ENCODE measurements at places on chromosomes 16 and 17.
A peak's percentile ranks its signal among the peaks of the same experiment; 100 is the strongest.

DNA sequence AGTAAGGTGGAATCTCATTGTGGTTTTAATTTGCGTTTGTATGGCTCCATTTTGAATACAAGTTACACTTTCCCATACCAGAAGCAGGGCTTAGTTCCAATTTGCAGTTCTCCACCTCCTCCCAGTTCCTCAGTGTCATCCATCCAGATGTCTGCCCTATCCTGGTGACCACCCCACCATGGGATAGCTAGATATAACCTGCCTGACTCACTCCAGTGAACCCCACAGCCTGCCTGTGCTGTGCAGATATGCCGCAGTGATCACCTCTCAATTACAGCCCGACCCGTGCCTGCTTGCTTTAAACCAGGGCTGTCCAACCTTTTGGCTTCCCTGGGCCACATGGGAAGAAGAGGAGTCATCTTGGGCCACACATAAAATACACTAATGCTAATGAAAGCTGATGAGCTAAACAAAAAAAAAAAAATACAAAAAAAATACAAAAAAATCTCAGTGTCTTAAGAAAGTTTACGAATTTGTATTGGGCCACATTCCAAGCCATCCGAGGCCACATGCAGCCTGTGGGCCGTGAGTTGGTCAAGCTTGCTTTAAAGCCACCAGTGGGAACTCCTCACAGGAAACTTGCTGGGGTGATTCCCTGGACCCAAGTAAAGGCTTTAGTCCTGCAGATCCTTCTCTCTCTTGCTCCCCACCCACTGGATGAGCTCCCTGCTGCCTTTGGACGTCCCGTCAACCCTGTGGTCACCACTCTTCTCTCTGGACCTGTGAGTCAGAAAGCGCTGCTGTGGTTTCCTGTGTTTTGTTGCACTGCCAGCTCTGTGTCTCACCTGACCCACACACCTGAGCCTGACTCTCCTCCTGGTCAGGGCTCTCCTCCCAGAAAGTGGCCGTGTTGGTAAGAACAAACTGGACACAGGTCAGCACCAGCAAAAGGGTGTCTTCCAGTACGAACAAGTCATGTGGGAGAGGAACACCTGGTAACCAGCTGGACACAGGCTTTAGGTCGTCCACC, 83.0 kb downstream of the EMP2 start:
- DNase-seq, result no peak

GRCh38 chr16:63195336-63195735, 1159.1 kb upstream of the CDH8 start:
- no peak for DNase-seq

DNA sequence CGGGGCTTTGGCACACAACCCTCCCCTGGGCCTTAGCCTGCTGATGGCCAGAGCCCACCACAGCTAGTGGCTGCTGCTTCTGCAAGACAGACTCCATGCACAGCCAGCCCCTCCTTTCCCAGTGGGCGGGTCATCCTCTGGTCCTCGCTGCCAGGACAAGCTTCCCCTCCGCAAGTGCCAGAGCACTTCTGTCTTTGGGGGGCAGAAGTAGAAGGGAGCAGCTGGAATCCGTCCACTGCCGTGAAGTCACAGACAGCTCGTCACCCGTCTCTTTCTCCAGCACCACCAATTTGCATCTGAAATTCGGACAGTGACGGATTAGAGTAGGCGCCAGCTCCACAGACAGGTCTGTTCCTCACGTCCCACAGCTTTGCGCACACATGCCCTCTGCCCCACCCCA, 31.3 kb upstream of the NAT9 start:
- DNase-seq, result no peak

GRCh38 chr17:82300707-82301270, 16.6 kb downstream of the CD7 start:
- DNase-seq, result peak; percentile 85

GRCh38 chr17:27660436-27660835, 29.4 kb downstream of the LGALS9 start:
- DNase-seq, result no peak

- no peak for DNase-seq
Observed at GRCh38 chr17:3864534-3864933, 18.5 kb upstream of the NCBP3 start.

- DNase-seq, result no peak
Observed at GRCh38 chr16:12289175-12290063, 312.9 kb downstream of the SNX29 start.

DNA sequence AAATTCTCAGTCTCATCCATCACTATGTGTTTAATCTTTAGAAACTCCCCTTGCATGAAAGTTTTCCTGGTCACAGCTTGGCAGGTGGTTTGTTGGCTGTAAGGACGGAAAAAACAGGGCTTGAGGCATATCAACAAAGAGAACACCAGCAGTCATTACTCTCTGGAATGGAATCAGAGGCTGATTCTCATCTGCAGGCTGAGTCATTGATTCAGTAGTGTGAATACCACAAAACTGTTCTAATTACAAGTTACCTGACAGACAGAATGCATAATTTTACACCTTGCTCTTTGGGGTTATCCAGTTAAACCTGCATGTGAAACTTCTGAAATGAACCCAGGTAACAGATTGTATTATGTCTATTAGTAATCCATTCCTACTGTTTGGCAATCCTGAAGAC, 11.5 kb upstream of the SLFN12L start:
- no peak for DNase-seq

GRCh38 chr17:8391711-8392110, 5.9 kb downstream of the RNF222 start:
- DNase-seq, result no peak

GRCh38 chr16:31268033-31268365, 8.2 kb downstream of the ITGAM start:
- DNase-seq, result no peak

GRCh38 chr17:7347630-7348477, 4.1 kb upstream of the KCTD11 start:
- DNase-seq, result no peak

DNA sequence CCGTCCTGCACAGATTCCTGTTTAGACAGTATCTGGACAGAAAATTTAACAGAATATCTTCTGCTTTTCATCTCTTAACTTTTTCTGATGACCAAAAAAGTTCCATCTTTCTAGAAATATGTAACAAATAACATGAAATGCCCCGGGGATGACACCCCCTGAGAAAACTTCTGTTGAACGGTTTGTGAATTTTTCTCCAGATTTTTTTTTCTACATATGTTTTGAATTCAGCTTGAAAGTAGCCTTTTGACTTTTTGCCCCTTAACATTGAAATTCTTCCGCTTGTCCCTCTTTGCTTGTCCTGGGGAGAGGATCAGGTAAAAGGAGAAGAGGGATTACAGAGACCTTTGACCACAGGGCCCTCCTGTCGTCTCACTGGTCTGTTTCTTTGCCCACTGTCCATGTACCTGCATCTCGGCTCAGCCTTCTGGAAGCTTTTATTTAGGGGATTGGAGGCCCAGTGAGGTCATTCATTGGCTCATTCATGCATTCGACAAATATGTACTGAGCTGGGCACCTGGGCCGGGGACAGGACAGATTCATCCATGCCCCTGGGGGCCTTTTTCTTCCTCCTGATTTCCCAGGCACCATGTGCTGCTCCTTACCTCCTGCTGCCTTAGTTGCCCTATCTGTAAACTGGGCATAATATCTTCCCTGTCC, 19.6 kb upstream of the CPNE2 start:
- no peak for DNase-seq

- no peak for DNase-seq
Observed at GRCh38 chr16:2586901-2587480, 49.2 kb downstream of the PDPK1 start.

DNA sequence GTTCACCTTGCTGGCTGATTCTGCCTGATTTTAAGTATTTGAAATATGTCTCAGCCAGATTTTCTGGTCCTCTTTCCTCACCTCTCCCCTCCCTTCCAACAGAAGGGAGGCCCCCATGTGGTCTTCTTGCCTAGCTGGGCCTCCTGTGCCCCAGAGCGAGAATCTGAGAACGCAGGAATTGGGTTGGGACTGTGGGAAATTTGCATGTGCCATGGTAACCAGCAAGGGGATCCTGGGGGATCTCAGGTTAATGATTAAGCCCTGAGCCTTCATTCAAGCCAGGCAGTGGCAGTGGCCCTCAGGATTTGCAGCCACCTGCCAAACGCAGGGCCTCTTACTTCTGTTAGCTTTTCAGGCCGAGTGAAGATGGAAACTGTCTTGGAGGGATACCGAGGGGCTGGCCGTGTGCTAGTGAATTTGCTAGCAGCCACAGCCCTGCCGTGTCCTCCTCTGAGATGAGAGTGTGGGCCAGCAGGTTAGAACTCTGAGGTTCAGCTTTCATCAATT, 40.2 kb downstream of the KSR1 start:
- DNase-seq, result no peak

- DNase-seq, result no peak
Observed at GRCh38 chr17:41178341-41178740, 320 bp upstream of the KRTAP4-2 start.

DNA sequence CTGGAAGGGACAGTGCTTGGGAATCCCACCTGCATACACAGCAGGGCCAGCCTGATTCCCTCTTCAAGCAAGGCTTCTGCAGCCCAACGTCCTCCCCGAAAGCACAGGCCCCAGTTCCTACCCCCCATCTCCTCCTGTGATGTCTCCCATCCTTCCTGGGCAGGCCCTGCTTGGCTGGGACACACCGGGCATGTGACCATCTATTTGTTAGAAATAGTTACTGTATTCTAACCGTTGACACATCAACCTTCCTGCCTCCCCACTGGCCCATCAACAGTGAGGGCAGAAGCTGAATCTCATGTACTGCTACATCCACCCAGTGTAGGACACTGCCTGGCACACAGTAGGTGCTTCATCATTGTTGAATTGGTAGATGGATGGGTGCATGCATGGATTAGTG, 10.7 kb downstream of the PRR29 start:
- DNase-seq, result peak; percentile 40

DNA sequence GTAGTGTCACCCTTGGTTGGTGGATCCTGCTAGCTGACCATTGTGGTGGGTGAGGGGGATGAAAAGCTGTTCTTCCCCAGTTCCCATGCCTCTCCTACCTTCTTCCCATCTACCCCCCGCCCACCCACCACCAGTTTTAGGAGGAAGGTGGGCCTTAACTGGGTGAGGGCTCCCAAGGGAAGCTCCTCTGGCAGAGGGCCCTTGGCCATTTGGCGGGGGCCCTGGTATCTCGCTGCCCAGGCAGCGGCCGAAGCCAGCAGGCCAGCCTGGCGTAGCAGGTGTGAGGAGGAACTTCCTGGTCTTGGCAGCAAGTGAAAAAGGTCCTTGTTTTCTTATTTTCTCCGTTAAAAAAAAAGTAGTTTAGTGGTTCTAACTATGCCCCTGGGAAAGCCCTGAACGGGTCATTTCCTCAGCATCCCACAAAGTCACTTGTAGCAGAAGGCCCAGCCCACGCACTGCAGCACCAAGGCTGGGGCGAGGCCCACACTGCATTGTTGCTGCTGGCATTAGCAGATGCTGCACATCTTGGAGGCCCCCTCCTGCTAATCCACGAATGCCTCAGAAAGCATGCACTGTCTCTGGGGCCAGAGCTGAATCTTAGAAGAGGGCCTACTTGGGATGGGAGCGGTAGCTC, 72.5 kb downstream of the MPRIP start:
- DNase-seq, result no peak

DNA sequence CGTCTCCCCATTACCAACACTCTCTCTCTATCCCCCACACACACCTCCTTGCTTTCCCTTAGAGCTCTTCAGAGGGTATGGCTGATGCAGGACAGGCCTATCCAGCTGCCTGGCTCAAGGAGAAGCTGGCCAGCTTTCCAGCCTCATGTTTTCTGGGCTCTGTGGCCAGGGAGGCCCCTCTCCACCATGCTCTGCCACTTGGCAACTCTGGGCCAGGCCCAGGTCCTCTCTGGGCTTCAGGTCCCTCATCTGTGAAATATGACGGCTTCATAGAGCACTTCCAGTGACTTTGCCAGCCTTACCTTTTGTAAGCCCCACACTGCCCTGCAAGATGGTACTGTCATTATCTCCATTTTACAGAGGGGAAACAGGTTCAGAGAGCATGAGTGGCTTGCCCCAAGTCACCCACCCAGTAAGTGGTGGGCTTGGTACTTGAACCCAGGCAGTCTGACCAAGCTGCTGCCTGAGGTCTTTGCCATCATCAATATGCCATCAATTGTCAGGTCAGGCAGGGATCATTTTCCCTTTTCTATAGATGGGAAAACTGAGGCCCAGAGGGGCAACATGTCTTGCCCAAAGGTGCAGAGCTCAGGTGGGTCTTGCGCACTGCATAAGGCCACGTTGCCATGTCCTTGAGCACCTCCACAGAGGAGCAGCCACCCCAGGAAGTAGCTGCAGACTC, 548 bp upstream of the ADGRG5 start:
- DNase-seq, result no peak

- no peak for DNase-seq
Observed at GRCh38 chr16:30808146-30808545, 21.1 kb upstream of the ZNF629 start.

DNA sequence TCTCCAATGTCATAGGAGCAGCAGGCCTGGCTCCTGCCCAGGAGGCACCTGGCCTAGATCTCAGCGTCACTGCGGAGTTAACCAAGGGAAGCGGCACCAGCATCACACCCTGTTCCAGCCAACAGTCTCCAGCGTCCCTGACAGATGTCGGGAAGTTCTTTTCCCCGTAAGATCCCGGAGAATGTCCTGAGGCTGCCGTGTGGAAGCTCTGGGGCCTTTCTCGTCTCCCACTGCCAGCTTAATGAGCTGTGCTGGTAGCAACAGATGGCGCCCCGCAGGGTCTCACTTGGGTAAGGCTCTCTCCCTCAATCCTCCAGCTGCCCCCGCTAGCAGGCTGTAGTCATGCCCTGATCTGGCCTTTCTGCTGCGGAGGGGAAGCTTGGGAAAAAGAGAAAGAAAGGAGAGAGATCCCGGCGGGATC, 57.5 kb downstream of the MARCHF10 start:
- no peak for DNase-seq

DNA sequence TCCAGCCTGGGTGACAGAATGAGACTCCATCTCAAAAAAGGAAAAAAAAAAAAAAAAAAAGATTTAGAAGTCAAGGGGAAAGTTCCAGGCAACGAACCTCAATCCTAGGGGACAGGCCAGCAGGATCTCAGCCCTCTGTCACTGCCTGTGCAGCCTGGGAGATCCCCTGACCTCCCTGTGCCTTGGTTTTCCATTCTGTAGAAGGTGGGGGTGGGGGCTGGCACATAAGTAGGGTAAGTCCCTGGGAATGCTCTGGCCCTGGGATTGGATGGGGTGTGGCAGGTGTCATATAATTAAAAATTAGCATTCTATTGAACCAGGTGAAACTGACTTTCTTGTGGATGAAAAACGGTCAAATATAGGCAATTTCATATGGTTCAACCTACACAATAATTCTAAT, 90.5 kb downstream of the C16orf78 start:
- DNase-seq, result no peak

- no peak for DNase-seq
Observed at GRCh38 chr16:68005786-68006286, 6.6 kb upstream of the DPEP2 start.

Data from SJSA1 (cell line).